GM12878 (cell line): ENCODE measurements at places on chromosomes 3 and 15. TPM values are rescaled to one million over a fixed set of nuclear protein-coding genes. Genes with fewer than 3 reads are reported as not detected.

The TNFAIP8L3 gene
- polyA plus RNA-seq = not detected in 2 replicates

The FEZF2 gene
- not detected in 2 replicates for polyA plus RNA-seq

The CCDC54 gene
- not detected in 2 replicates for polyA plus RNA-seq

The PLCB2 gene
- 7.4 and 8.0 TPM in 2 replicates for polyA plus RNA-seq

The KLHL25 gene
- 2.0 and 2.1 TPM in 2 replicates for polyA plus RNA-seq

The CHL1 gene
- 1.0 and 1.6 TPM in 2 replicates for polyA plus RNA-seq

The HAUS2 gene
- 57.0 and 59.3 TPM in 2 replicates for polyA plus RNA-seq

The LRTM1 gene
- not detected in 2 replicates for polyA plus RNA-seq

The ISY1 gene
- polyA plus RNA-seq = 66.0 and 66.7 TPM in 2 replicates

The ITIH4 gene
- 1.3 and 1.7 TPM in 2 replicates for polyA plus RNA-seq

The BOC gene
- 0.04 TPM in 1 of 2 replicates, not detected in the other for polyA plus RNA-seq

The DAZL gene
- polyA plus RNA-seq = 0.23 and 0.48 TPM in 2 replicates

The NAALADL2 gene
- 6.7 and 9.6 TPM in 2 replicates for polyA plus RNA-seq

The CD86 gene
- 52.4 and 53.5 TPM in 2 replicates for polyA plus RNA-seq

The STRA6 gene
- 8.1 and 10.4 TPM in 2 replicates for polyA plus RNA-seq

The DET1 gene
- 0.87 and 1.1 TPM in 2 replicates for polyA plus RNA-seq

The SLC6A20 gene
- polyA plus RNA-seq = 0.56 and 1.1 TPM in 2 replicates

The SPATA16 gene
- not detected in 2 replicates for polyA plus RNA-seq

The NAA50 gene
- 198 and 202 TPM in 2 replicates for polyA plus RNA-seq

The CD96 gene
- 0.13 and 0.33 TPM in 2 replicates for polyA plus RNA-seq

The COL6A5 gene
- not detected in 2 replicates for polyA plus RNA-seq

The CMTM8 gene
- polyA plus RNA-seq = 0.17 TPM in 1 of 2 replicates, not detected in the other

The GOLGA8J gene
- polyA plus RNA-seq = 0.23 TPM in 1 of 2 replicates, not detected in the other

The GRK7 gene
- polyA plus RNA-seq = not detected in 2 replicates

The HHLA2 gene
- polyA plus RNA-seq = 0.48 and 0.54 TPM in 2 replicates

The TMEM115 gene
- 16.4 and 18.9 TPM in 2 replicates for polyA plus RNA-seq

The EIF4A2 gene
- polyA plus RNA-seq = 159 and 163 TPM in 2 replicates

The CXCR6 gene
- polyA plus RNA-seq = 0.20 and 0.29 TPM in 2 replicates

The SLC27A2 gene
- polyA plus RNA-seq = 0.98 and 1.7 TPM in 2 replicates
